ENCODE measurements at places on chromosomes 3 and 15. TPM values are rescaled to one million over a fixed set of nuclear protein-coding genes. Genes with fewer than 3 reads are reported as not detected.

Gene HRH1
- 12.4 TPM for total RNA-seq

Gene RETNLB
- not detected for total RNA-seq

Gene SEMA5B
- not detected for total RNA-seq

Gene PPP1R14D
- total RNA-seq = not detected

Gene PIK3CB
- 14.5 TPM for total RNA-seq

Gene TMA7
- total RNA-seq = 128 TPM

Gene SLC38A3
- total RNA-seq = 0.29 TPM

Gene SUSD5
- total RNA-seq = 11.2 TPM

Gene NPRL2
- total RNA-seq = 22.1 TPM

Gene RPL39L
- 9.1 TPM for total RNA-seq

Gene STRIT1
- not detected for total RNA-seq

Gene ANKUB1
- not detected for total RNA-seq

Gene CYP8B1
- total RNA-seq = not detected

Gene GATA2
- 0.88 TPM for total RNA-seq

Gene LRRC3B
- not detected for total RNA-seq

Gene SNTN
- not detected for total RNA-seq

Gene RTP3
- not detected for total RNA-seq

Gene ECE2
- total RNA-seq = not detected

Gene TEX55
- total RNA-seq = not detected

Gene SCAANT1
- not detected for total RNA-seq

Gene ZNF662
- 4.0 TPM for total RNA-seq

Gene PPP2R3A
- 23.9 TPM for total RNA-seq

Gene ENTPD3
- total RNA-seq = 0.36 TPM

Gene CHRNA3
- total RNA-seq = not detected

Gene TMEM40
- not detected for total RNA-seq

Gene MAN2C1
- total RNA-seq = 123 TPM

Gene C3orf18
- 18.8 TPM for total RNA-seq

Gene PLSCR5
- not detected for total RNA-seq

Gene THSD4
- total RNA-seq = 15.6 TPM

Gene LCTL
- 1.4 TPM for total RNA-seq

Gene PRICKLE2
- 25.0 TPM for total RNA-seq

Gene CXCR6
- not detected for total RNA-seq

Gene CPEB1
- total RNA-seq = 29.2 TPM

Gene ZDHHC23
- 1.1 TPM for total RNA-seq

Gene LEKR1
- total RNA-seq = 1.5 TPM
